ENCODE measurements at places on chromosomes 6 and 20.

GRCh38 chr6:124993327-124993726 lies 31.1 kb downstream of the RNF217 start:
- DNase-seq = no peak

DNA sequence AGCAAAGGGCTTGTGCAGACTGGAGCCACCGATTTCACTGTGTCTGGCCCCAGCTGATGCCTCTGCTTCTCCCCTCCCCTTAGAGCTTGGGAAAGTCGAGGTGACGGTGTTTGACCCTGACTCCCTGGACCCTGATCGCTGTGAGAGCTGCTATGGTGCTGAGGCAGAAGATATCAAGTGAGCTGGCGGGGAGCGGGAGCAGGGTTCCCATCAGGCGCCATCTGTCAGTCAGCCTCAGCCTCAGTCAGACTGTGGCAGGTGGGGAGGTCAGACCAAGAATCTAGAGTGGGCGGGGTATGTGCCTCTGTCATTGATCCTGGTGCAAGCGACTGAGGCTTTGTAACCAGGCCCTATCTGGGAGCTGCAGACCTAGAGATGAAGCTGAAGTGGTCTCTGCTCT lies 5.5 kb downstream of the ERGIC3 start:
- no peak for DNase-seq

DNA sequence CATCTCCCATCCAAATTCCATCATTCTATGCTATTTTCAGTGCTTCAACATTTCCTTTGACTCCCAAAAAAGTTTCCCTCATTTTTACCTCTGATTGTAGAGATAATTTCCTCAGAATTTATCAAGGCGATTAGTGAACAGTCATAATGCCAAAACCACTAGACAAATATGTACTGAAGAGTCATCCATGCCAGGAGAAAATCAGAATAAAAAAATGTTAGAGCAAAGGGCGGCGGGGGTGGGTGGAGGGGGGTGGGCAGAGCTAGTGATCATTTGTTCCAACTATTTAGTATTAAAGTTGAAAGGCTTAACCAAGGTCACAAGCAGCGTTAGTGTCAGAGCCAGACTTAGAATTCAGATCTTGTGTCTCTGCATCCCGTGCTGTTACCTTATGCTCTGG lies 5.3 kb upstream of the ADGRF5 start:
- DNase-seq = no peak

DNA sequence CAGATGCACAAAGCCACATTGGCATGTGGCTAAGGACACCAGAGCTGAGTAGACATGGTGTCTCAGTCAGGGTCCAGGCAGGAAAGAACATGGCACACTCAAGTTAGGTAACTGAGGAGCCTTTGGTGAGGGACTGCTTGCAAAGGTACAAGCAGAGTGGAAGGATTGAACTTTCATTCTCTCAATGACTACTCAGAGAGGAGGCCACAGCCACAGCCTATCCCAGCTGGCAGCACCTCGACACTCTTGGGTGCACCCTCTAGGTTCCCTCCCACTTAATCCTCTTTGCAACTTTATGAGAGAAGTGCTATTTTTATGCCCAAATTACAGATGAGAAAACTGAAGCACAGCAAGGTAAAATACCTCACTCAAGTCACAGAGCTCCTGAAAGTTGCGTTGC lies 73.4 kb downstream of the ISM1 start:
- no peak for DNase-seq

DNA sequence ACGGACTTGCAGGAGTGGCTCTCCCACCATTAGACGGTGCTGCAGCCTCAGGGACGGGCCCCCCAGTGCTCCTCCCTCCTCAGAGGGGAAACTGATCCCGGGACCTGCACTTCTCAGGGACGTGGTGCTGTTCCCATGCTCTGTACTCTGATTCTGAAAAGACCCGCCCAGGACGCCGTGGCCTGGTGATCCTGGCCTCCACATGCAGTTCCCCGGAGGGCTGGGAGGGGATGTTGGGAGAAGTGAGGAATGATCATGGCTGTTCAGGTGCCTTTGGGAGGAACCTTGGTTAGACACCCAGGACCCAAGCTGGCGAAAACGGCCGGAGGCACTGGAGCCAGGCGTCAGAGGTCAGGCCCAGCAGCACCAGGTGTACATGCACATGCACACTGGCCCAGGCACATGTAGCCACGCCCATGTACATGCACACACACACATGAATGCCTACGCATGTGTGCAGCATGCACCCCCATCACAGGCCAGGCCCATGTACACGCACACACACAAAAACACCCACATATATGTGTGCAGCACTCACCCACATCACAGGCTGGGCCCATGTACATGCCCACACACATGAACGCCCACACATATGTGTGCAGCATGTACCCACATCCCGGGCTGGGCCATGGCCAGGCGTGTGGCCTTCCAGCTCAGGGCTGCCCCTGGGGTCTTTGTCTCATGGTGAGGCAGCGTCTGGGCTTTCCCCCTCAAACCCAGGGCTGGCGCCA lies 52.6 kb upstream of the DACT2 start:
- no peak for DNase-seq

DNA sequence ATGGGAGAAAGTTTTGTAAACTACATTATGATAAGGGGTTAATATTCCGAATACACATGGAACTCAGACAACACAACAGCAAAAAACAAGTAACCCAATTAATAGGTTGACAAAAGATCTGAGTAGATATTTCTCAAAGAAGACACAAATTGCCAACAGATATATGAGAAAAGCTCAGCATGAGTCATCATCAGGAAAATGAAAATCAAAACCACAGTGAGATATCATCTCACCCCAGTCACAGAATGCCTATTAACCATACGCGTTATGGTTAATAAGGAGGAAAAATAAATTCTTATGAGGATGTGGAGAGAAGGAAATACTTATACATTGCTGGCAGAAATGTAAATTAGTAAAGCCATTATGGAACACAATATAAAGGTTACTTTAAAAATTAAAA lies 695.0 kb downstream of the COL12A1 start:
- DNase-seq = no peak

DNA sequence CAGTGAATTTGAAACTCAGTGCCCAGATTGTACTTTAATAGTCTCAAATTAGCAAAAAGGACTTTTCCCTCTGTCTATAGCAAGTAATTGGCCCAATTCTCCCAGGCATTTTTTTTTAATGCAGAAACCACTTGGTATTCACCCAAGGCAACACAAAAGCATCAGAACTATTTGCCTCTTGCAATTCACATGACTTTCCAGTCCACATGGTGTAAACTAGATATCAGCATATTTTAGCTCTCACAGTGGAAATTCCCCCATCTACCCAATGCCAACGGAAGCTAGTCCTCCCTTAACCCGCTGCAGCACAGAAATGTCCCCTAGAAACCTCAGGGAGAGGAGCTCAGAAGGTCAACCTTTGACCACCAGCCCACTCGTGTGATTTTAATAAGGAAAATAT lies 103.4 kb upstream of the CDYL start:
- DNase-seq = no peak

GRCh38 chr6:90493332-90493731 lies 93.5 kb downstream of the MAP3K7 start:
- DNase-seq = no peak

- no peak for DNase-seq
These were observed 36.5 kb upstream of the TNFAIP3 start for GRCh38 chr6:137830511-137830911.

GRCh38 chr6:47595785-47596184 lies 102.6 kb upstream of the ADGRF4 start:
- no peak for DNase-seq

- DNase-seq = no peak
These were observed 19.1 kb downstream of the ZFP64 start for GRCh38 chr20:52172392-52173047.

DNA sequence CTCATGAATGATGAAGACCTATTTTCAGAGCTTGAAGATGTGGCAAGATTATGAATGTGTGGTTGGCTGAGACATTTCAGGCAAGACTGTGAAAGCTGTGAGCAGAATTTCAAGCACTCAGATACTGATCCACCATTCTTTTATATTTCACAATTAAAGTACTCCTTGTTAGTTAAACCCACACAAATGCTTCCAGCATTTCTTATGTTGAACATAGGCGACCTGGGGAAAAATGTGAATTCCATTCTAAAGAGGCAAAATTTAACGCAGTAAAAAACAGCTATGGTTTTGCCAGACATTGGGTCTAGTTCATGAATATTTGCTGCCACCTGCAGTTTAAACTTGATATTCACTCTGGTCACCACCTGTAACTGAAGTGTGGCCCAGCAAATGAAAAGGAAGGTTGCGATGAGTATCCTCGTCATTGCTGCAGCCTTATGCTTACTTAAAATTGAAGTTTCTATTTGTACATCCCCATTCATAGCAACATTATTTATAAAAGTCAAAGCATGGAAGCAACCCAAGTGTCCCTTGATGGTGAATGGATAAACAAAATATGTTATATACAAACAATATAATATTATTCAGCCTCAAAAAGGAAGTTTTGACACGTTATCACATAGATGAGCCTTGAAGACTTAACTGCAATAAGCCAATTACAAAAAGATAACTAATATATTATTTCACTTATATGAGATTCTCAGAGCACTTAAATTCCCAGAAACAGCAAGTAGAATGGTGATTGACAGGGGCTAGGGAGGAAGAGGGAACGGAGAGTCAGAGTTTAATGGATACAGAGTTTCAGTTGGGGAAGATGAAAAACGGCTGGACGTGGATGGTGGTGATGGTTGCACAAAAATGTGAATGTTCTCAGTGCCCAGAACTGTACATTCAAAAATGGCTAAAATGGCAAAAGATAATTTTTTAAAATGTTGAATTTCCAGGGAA lies 32.4 kb upstream of the FAM184A start:
- DNase-seq = peak; percentile 13
